ENCODE measurements at places on chromosomes 4 and X.

DNA sequence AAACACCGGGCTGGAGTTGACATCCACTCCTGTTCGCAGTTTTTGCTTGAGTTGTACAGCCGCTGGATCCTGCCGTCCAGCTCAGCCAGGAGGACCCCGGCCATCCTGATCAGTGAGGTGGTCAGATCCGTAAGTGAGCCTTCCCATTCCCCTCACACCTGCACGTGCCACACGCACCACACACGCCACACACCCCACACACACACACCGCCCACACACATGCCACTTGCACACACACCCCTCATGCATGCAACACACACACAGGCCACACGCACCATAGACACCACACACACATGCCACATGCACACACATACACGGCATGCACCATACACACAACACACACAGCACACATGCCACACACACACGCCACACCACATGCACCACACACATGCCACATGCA lies 20.1 kb upstream of the MSANTD1 start:
- no peak for DNase-seq

- DNase-seq = no peak
Measured at GRCh38 chr4:67456577-67457196, 88.6 kb downstream of the CENPC start.

DNA sequence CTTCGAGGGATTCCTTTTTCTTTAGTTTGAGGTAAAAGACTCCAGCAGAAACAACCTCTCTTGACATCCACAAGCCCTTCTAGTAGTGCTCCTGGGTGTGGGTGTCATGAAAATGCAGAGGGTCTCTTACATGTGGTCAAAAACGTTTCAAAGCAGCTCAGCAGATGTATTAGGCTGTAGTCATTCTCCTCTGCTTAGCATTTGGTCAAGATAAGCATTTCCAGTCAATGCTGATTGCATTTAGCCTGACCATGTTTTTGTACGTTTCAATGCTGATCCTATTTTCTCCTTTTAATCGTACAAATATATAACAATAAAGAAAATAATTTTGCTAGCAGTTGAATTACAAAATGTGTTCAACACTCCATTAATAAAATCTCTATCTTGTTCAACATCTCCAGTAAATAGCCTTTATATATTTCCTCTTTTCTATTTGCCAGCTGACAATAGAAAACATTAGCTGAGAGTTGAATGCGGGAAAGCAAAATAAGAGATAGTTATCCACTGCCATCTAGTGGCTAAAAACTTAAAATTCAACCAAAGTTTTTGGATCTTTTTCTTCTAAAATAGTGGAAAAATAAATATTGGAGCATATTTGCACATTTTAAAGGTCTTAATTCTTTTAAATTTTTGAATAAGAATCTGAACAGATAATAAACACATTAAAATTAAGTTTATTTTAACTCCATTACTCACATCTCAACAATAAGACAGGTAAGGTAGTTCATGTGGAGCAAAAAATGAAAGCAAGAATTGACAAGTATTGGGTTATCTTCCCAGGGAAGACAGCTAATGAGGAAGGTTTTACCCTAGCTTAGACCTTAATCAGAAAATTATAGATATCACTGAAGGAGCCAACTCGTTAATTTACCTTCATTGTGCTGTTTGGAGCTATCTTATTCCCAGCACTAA lies 15.2 kb upstream of the PACRGL start:
- DNase-seq = no peak

GRCh38 chr4:176902710-176903323 lies 110.1 kb upstream of the VEGFC start:
- no peak for DNase-seq

DNA sequence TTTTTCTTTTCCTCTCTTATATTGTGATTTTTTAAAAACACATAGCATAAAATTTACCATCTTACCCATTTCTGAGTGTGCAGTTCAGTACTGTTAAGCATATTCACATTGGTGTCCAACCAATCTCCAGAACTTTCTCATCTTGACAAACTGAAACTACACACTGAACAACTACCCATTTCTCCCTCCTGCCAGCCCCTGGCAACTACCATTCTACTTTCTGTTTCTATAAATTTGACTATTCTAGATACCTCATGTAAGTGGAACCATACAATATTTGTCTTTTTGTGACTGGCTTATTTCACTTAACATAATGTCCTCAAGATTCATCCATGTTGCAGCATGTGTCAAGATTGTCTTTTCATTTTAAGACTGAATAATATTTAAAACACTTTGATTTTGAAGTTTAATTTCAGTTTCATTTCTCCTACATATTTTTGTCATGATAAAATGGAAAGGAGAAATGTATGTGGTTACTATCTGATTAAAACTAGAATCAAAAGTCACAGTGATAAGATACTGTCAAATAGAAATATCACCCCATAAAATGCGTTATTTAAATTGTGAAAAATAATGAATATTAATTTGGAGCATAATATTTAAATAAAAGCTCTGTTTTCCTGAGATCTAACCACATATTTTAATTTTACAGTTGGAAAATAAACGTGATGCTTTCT lies 122.8 kb downstream of the DIPK2B start:
- DNase-seq = peak; percentile 10

GRCh38 chr4:145341381-145341780 lies 140.3 kb upstream of the SMAD1 start:
- DNase-seq = no peak

- DNase-seq = no peak
Measured at GRCh38 chr4:21454201-21454600, 494.4 kb downstream of the KCNIP4 start.

- DNase-seq = no peak
Measured at GRCh38 chrX:132662844-132663243, 174.0 kb upstream of the MBNL3 start.

DNA sequence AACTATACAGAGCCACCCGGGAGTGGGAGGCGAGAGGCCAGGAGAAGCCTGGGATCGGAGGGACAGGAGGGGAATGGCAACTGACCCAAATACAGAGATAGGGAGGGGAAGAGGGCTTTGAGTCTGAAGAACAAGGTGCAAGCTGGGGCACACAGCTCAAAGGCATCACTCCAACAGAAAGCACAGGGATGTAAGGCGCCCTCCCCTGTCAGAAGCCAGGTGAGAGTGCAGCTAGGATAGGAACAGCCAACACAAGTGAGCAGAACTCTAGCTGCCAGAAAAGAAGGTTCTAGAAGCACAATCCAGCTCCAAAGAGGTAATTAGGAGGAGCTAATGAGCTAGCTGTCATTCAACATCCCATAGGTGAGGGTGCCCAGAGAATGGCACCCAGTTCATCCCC lies 232.2 kb downstream of the DHX15 start:
- no peak for DNase-seq

DNA sequence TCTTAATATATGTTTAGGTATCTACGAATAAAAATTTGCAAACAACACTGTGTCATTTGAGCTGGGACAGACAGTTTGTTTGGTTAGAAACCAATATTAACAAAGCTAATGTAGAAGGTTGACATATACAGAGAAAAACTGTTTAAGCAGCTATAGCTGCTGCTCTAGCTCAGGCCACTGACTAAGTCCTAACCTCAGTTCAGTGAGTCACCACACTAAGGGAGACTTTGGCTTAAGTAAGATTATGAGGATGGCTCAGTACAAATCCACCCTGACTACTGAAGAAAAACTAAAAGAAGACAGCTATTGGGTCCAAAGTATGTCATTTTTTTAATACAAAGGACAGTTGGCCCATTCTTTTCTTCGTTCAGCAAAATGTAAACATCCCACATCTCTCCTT lies 717.3 kb upstream of the ACTRT1 start:
- DNase-seq = no peak

DNA sequence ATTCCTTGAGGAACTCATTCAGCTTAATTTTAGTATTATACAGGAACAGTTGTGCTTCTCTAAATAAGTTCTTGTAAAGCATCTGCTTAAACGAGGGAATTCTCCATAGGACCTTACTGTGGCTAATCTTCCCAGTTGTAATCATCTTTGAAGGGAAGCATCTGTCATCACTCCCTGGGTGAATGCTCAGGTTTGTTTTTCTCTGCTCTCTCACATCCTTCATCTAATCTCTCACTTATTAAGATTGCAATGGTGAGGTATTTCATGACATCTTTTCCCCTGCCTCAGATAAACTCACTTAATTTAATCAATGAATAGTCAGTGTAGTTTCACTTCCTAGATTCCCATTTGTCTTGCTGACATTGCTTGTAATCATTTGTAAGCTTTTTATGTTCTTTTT lies 121.8 kb upstream of the ADAMTS3 start:
- no peak for DNase-seq

DNA sequence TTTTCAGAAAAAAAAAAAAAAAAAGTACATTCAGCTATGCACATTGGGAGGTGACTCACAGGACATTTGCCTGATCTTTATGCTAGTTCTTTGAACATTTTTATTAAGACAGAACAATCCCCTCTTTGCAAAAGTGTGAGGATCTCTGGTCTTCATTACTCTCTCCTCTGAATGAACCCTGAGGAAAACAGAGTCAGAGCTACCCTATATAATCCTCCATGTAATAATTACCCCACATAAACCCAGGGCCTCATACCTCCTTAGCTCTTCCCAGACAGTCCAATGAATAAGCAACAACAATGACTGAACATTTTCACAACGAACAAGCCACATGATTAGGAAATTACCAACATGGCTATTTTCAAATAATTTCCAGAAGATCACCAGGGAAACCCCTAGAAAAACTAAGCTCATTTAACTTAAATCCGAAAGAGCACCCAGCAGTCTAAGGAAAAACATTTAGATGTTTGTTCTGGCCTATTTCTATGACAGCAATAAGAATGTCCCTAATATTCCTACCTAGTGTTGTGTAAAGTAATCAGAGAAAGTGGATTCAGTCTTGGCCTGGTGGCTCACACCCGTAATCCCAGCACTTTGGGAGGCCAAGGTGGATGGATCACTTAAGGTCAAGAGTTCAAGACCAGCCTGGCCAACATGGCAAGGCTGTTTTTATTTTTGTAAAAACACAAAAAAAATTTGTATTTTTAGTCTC lies 37.8 kb downstream of the TBC1D9 start:
- no peak for DNase-seq

DNA sequence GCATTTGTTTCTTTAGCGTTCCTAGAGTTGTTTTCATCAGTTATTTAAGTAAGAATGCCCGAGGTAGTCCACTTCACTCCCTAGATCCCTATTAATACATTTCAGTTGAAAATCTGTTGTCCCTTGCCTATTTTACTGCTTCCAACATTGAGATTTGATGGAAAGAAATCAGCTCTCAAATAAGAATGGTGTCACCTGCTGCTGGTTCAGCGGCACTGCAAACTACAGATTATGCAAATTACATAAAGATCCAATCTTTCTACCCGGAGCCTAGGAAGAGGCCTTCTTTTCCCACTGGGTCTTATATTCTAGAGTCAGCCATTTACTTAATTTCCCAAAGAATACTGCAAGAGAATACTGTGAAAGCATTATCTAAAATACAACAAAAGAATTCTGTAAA lies 597.6 kb upstream of the MAGEB2 start:
- DNase-seq = no peak

DNA sequence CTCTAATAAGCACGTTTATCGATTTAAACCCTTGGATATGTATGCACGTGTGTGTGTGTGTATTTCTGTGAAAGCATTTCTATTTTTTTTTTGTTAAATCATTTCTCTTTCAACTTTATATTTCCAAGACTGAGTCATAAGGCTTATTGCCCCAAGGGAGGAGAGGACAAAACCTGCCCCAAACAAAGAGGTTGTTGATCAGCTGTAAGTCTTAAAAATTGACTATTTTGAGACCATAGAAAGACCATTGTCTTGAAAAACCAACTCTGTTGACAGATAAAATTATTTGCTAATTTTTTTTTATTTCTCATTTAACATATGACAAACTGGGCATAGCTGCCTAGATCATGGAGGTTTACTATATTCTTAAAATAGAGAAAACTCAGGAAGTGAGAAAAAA lies 222.4 kb downstream of the FMR1NB start:
- no peak for DNase-seq

DNA sequence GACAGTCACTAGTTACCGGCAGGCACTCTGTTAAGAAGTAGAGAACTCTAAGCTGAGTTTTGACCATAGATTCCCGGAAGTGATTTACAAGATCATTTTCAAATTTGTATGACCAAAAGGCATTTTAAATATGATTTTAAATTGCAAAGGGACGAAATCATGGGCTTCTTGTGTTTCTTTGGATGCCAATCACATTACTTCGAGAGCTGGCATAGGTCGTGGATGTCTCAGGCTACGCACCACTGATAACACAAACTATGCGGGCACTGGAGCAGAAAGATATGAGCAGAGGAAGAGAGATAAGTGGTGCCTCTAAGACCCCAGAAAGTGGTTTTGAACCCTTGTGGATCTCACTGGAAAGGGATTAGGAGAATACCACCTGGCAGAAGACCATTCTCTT lies 294.2 kb upstream of the FTHL17 start:
- DNase-seq = no peak

DNA sequence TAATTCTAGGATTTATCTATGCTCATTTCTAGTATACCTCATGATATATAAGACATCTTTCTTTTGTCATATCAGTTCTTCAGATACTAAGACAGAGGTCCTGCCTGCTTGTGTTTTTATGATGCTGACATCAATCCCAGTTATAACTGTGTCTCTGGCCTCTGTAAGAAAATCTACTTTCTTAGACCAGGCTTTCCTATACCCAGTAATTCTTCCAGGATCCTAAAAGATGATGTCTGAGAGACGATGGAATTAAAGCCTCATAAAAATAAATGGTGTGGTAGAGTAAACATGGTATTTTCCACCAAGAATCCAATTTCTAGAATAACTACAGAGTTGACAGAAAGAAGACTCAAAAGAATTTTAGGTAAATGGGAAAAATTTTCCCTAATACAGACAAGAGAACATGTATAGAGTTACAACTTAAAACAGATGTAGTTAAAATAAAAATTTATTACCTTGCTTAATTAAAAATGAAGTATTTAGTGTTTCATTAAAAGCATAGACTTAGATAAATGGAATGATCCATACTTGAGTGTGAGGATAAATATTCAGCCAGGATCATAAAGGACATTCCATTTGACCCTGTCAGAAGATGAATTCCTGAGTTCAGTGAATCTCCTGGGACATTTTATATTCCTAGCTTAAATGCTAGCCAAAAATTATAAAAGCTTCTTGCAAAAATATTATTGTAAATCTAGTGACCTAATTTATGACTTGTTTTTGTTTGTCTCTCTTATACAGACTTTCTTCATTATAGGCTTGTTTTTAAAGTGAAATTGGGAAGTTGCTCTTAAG lies 137.4 kb downstream of the PDLIM5 start:
- DNase-seq = no peak

DNA sequence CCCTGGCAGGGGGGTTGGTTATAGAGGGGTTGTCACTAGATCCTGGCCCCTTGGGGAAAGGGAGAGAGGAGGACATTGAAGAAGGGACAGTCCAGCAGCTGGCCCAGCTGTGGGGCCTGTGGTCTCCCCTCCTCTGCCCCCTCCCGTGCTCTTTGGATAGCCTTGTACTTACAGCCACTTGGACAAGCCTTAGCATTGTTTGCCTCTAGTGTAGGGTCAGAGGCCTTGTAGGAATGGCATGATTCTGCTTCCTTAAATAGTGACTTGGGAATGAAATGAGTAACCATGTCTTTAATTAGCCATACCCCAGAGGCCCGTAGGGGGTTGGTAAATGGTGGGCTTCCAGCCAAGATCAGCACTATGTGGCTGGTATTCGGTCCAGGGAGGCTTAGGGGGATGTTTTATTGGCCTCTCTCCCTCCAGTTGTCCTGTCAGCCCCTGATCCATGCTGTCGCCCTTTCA lies 230.6 kb downstream of the PTTG2 start:
- DNase-seq = no peak

Measured in stimulated activated CD4-positive, alpha-beta T cell treated with anti-CD3 and anti-CD28 coated beads, Interleukin-1b, Interleukin-23, amount 100 ng/mL, for 48 hours (primary cell).